ENCODE measurements at places on chromosomes 3 and 15.

- no peak for DNase-seq
Observed at GRCh38 chr15:53400986-53401385, 358.5 kb downstream of the WDR72 start.

DNA sequence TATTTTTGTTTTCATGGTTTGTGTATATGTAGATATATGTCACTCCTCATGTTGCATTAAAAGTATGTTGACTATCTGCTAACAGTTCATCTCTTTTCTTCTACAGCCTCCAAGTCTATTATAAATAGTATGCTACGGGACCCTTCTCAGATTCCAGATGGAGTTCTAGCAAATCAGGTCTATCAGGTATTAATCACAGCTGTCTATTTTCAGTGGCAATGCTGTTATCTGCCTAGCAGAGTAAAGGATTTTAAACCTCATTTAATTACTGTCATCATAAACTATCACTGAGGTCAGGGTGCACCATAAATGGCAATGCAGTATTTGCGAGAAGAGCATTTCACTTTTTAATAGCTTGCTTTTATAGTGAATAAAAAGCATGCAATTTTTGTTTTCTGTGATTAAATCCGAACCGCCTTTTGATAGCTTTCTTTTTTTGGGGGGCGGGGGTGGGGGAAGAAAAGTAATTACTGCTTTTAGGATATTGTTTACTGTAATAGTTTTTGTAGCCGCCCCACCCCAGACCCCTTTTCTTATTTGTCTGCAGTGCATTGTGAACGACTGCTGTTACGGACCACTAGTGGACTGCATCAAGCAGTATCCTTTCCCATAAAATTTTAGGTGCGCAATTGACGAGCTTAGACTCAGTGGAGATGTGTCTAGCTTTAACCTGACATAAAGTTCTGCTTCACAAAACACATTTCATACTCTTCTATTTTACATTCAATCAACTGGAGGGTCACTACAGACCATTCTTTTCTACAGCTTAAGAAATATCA is 112.3 kb downstream of the CDIN1 start:
- no peak for DNase-seq

- no peak for DNase-seq
Observed at GRCh38 chr3:105539897-105540296, 173.2 kb downstream of the ALCAM start.

DNA sequence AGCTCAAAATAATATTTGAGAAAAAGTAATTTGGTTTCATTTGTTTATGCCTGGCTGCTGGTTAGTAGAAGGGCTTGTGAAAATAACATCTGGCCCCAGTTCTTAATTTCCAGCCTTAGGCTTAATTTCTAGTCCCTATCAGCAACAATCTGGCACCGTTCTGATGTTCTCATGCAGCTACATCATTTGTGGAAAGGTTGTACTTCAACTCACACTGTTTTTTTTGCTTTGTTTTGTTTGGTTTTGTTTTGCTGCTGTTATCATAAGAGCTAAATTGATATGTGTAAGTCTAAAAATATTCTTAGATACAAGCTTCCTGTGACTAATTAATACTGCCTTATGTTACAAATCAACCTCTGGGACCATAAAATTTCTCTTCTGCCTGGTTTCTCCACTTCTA is 8.9 kb downstream of the CPA3 start:
- DNase-seq, result no peak

DNA sequence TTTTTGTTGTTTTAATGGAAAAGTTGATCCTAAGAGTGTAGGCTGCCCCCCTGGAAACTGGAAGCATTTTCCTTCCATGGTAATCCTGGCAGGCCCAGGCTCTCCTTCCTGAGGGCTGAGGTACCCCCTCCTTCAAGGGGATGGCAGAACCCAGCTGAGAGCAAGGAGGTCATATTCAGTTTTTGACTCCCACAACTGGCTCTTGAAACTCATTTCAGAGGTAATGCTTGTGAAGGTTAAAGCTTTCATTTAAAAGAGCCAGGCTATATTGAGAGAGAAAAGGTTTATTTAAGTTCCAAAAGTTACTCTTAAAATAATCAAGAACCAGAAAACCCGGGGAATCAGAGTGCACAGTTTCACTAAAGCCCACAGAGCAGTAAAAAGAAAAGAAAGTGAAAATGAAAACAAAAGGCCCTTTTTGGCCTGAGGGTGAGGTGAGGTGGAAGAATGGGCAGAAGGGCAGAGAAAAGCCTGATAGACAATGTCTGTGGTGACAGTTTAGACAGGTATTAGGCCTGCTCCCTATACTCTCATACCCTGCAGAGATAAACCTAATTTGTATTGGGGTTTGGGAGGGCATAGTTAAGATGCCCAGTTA is 47.0 kb upstream of the RBP1 start:
- no peak for DNase-seq

DNA sequence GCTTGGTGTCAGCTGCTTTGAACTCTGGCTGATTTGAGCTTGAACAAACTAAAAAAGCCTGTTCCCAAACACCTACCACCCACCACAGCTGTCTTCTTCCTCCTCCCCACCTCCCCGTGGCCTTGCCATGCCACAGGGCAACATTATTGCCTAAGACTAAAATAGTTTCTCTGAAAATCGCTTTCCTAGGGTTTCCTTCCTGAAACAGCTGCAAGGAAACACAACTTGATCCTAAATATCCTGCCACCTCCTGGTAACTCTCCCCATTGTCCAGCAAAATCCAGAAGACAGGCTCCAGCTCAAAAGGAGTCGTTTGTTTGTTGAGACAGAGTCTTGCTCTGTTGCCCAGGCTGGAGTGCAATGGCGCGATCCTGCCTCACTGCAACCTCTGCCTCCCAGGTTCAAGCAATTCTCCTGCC is 193.9 kb upstream of the TPM1 start:
- no peak for DNase-seq

DNA sequence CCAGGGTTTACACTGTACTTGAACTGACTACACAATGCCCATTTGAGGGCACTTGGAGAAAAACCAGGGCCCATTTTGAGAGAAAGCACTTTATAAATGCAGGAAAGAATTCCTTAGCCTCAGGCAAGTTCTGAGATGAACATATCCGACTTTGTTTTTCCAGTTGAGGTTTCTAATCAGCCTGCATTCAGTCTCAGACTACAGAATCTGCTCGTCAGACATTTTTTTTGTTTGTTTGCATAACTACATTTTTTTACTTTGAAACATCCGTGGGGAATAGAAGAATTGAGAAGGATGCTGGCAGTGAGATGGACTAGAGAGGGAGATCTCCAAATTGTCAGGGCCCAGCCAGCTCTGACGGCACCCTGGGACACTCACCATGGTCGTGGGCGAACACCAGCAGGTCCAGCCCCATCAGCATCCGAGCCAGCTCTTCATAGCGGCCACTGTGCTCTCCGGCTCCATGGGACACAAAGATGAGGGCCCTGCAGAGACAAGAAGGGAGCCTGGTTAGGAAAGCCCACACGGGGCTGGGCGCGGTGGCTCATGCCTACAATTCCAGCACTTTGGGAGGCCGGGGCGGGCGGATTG is 40.8 kb downstream of the MGLL start:
- no peak for DNase-seq

- DNase-seq, result no peak
Observed at GRCh38 chr15:39445931-39446330, 134.9 kb upstream of the THBS1 start.

DNA sequence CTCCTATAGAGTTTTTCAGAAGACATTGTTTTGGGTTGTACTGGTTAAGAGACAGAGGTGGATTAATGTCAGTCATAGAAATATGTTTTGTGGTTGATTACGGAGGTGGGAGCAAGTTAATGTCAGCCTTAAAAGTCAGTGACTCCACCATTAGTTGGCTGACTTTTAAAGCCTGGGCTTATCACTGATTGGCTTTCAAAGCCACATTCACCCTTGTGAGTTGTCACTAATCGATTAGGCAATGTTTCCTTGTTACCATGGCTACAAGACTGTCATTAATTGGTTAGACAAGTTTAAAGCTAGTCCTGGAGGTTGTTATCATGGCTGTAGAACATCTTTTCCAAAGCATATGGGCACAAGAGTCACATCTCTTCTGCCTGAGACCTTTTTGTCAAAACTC is 73.0 kb downstream of the NEO1 start:
- no peak for DNase-seq

GRCh38 chr15:56098195-56098863 is 104.9 kb upstream of the NEDD4 start:
- DNase-seq, result no peak

GRCh38 chr3:150319900-150320299 is 88.2 kb upstream of the TSC22D2 start:
- DNase-seq, result no peak
